ENCODE measurements at places on chromosomes 16 and 17. TPM values are rescaled to one million over a fixed set of nuclear protein-coding genes. Genes with fewer than 3 reads are reported as not detected.

TPSD1 gene
- not detected for polyA plus RNA-seq

SLC13A5 gene
- polyA plus RNA-seq = not detected

CES5A gene
- polyA plus RNA-seq = not detected

CETP gene
- polyA plus RNA-seq = 0.17 TPM

RSKR gene
- not detected for polyA plus RNA-seq

CA7 gene
- not detected for polyA plus RNA-seq

GRAP gene
- polyA plus RNA-seq = 162 TPM

LIG3 gene
- 14.4 TPM for polyA plus RNA-seq

SPNS3 gene
- 5.1 TPM for polyA plus RNA-seq

CCDC200 gene
- polyA plus RNA-seq = 1.3 TPM

NRN1L gene
- not detected for polyA plus RNA-seq

FAM171A2 gene
- 0.16 TPM for polyA plus RNA-seq

TBC1D3L gene
- polyA plus RNA-seq = 0.30 TPM

ZSCAN10 gene
- polyA plus RNA-seq = not detected

CD300LB gene
- polyA plus RNA-seq = not detected

PSMD3 gene
- 53.1 TPM for polyA plus RNA-seq

TRIM47 gene
- 6.3 TPM for polyA plus RNA-seq

HAS3 gene
- 0.24 TPM for polyA plus RNA-seq

KRT39 gene
- not detected for polyA plus RNA-seq

CX3CL1 gene
- not detected for polyA plus RNA-seq

ASB16 gene
- not detected for polyA plus RNA-seq

ASPA gene
- polyA plus RNA-seq = not detected

SYCE1L gene
- polyA plus RNA-seq = 1.3 TPM

TP53TG3 gene
- not detected for polyA plus RNA-seq

SCGB1C2 gene
- not detected for polyA plus RNA-seq

ARHGDIA gene
- polyA plus RNA-seq = 66.5 TPM

MYO15A gene
- 0.41 TPM for polyA plus RNA-seq

TBC1D3G gene
- not detected for polyA plus RNA-seq

HS3ST3A1 gene
- polyA plus RNA-seq = 0.87 TPM

KRT222 gene
- polyA plus RNA-seq = not detected

SDR42E2 gene
- polyA plus RNA-seq = 0.07 TPM

AIPL1 gene
- not detected for polyA plus RNA-seq

NUPR1 gene
- polyA plus RNA-seq = not detected

LRRC37A gene
- 2.1 TPM for polyA plus RNA-seq

THOC6 gene
- 46.3 TPM for polyA plus RNA-seq

STX1B gene
- polyA plus RNA-seq = 0.51 TPM

UNC45B gene
- polyA plus RNA-seq = 0.10 TPM

PLCG2 gene
- polyA plus RNA-seq = 0.33 TPM

TENT4B gene
- 5.0 TPM for polyA plus RNA-seq

RUSF1 gene
- 22.8 TPM for polyA plus RNA-seq

TSNAXIP1 gene
- not detected for polyA plus RNA-seq

TMIGD1 gene
- polyA plus RNA-seq = not detected

STH gene
- not detected for polyA plus RNA-seq

MYH2 gene
- polyA plus RNA-seq = not detected

PMFBP1 gene
- polyA plus RNA-seq = 0.12 TPM

IRX5 gene
- polyA plus RNA-seq = not detected

SALL1 gene
- polyA plus RNA-seq = not detected

ZNF750 gene
- polyA plus RNA-seq = not detected

AOC2 gene
- not detected for polyA plus RNA-seq
